Cortex of kidney (tissue), 1 donor: ENCODE measurements at places on chromosomes 11 and 22.

DNA sequence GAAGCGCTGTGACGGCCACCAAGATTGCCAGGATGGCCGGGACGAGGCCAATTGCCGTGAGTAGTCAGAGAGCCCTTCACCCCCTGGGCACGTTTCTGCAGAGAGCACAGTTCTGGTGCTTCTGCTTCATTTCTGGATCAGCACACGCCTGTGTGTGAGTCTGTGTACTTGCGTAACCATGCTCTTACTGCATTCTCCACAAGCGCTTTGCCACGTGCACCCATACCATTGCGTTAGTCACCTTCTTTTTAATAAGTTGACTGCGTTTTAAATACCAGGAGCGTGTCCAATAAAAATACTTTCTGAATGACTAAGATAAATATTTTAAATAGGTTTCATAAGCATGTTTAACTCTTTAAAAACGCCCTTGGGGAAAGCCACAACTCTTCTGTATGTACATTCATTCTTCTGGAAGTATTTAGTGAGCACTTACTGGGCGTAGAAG lies 143.0 kb upstream of the SORL1-AS1 start:
- DNase-seq, result no peak

DNA sequence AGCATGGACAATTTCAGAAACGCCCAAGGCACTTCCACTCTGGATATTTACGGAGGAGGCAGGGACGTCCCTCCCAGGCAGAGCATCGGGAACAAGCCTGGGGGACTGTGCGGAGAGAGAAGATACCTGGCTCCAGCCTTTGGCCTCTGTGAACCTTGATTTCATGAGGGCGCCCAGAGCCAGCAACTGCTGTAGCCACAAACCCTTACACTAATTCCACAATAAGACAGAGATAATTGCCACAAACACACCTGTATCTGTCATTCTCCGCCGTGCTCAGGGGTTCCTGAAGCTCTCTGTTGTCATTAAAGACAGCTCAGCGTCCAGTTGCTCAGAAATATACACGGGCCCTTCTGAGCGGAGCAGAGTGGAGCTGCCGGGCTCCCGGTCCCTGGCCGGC lies 1292.1 kb downstream of the TBC1D22A start:
- DNase-seq, result no peak

DNA sequence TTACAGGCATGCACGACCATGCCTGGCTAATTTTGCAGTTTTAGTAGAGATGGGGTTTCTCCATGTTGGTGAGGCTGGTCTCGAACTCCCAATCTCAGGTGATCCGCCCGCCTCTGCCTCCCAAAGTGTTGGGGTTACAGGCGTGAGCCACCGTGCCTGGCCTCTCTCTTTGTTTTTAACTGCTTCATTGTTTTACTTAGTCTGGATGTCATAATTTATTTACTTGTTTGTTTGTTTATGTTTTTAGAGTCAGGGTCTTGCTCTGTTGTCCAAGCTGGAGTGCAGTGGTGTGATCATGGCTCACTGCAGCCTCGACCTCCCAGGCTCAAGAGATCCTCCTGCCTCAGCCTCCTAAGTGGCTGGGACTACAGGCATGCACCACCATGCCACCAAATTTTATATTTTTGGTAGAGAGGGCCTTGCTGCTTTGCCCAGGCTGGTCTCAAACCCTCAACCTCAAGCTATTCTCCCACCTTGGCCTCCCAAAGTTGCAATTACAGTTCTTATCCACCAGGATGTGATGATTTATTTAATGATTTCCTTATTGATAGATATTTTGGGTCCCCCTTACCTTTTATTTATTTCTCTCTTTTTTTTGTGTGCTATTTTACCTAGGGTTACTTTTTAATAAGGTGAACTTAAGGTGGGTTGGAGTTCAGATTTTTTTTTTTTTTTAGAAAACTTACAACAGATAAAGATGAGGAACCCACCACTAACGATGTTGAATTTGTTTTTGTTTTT lies 52.6 kb upstream of the ADA2 start:
- DNase-seq, result no peak

GRCh38 chr11:25844811-25845210 lies 487.1 kb upstream of the ANO3 start:
- DNase-seq, result no peak

GRCh38 chr22:43887391-43887790 lies 4.4 kb downstream of the PNPLA5 start:
- no peak for DNase-seq

- DNase-seq, result no peak
These were observed 476.4 kb downstream of the INSC start for GRCh38 chr11:15591112-15591537.

GRCh38 chr11:50075856-50076255 lies 43.2 kb downstream of the OR4C45 start:
- DNase-seq, result no peak

- DNase-seq, result no peak
These were observed 780.9 kb downstream of the BRD1 start for GRCh38 chr22:49046546-49047361.

- no peak for DNase-seq
These were observed 821 bp downstream of the CELF1 start for GRCh38 chr11:47552056-47552565.

DNA sequence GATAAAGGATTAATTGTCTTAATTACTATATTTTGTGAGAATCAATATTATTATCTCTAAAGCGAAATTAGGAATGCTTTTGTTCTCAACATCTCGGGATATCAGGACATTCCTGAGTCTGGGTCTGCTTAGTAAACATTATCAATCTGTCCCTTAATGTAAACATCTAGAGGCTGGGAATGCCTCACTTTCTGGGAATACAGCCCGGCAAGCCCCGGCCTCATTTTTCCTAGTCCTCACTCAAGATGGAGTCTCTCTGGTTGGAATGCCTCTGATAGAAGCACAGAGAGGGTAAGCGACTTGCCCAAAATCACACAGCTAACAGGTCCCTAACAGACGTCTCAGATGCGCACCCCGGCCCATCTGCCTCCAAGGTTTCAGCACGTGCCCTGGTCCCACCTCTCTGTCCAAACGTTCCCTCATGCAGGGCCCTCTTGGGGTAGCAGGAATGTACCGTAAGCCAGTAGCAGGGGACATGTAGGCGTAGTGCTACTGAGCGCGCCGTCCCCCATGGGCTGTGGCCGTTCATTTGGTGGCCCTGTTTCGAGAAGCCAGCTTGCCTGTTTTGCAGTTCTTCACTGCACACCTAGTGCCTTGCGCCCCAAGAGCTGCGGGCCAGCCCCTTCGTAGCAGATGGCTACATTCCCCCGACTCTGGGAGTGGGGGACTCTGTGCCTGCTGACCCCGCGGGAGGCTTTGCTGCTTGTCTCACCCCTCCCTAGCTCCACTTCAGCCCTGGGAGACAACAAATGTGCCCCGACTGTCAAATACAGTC lies 62.2 kb upstream of the FADD start:
- DNase-seq, result no peak

DNA sequence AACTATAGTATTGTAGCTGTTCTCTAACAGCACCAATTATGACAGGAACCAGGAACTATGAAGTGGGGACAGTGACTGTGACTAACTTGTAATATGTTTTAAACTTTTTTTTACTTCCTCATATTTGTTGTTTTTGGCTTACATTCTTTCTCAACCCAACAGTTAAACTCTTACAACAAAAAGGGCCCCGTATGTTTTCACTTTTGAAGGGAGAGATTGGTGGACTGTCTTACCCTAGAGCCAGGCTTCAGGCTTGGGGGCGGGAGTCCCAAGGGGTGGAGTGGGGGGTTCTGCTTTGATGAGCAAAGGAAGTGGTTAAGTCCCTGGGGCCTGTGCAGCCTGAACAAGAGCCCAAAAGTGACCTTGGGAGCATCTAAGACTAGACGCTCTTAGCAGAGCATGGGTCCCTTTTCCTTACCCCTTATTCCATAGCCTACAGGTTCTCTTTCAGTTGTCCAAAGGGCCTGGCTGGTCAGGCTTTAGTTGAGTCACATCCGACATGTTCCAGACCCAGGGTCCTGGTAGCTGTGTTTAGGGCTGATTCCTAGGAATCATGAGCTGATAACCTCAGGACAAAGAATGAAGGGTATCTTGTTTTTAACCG lies 38.8 kb downstream of the STIM1 start:
- DNase-seq, result no peak

GRCh38 chr11:117857734-117858414 lies 18.6 kb downstream of the FXYD6 start:
- no peak for DNase-seq

DNA sequence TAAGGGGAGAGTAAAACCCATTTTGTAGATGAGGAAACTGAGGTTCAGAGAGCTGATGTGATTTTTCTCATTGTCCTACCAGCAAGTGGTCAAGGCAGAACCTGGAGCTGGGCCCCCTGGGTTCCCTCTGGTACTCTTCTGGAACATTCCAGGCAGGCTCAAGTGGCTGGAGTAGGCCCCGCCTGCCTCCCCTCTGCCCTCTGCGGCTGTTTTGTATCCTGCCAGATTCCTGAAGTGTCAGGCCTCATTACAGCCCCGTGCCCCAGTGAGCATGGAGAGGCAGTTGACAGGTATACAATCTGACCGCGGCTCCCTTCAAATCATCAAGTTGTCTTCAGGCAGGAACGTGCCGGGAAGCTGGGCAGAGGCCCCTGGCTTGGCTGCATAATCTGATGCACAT lies 94.6 kb upstream of the CD82 start:
- DNase-seq, result no peak

- DNase-seq, result no peak
These were observed 101.9 kb downstream of the MRTFA start for GRCh38 chr22:40534379-40535188.

GRCh38 chr11:72681226-72682153 lies 7.3 kb upstream of the PDE2A start:
- DNase-seq, result no peak

DNA sequence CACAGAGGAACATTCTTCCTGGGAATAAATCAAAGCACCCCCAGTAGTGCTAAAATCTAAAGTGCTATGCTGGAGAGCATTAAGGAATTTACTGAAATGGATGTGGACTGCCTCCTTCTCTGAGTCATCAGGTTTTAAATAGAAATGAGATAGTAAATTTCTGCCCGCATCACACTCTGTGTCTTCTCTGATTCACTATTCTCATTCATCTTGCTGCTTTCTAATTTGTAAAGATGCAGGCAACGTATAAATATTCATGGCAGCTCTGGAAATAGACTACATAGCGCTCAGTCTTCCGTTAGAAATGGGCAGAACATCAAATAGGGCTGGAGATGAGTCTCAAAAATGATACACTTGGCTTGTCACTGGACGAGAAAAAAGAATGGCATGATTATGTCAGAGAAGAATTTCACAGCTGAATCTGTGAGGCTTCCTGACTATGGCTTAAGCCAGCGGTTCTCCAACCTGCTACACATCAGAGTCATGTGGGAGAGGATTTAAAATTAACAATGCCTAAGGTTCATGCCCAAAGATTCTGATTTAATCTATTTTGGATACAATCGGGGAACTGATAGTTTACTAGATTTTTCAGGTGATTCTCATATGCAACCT lies 178.2 kb downstream of the LRRC4C start:
- no peak for DNase-seq

GRCh38 chr11:66637557-66638176 lies 836 bp upstream of the RBM4 start:
- DNase-seq, result no peak

GRCh38 chr22:50190182-50190940 lies 4.6 kb downstream of the TRABD start:
- DNase-seq, result no peak

DNA sequence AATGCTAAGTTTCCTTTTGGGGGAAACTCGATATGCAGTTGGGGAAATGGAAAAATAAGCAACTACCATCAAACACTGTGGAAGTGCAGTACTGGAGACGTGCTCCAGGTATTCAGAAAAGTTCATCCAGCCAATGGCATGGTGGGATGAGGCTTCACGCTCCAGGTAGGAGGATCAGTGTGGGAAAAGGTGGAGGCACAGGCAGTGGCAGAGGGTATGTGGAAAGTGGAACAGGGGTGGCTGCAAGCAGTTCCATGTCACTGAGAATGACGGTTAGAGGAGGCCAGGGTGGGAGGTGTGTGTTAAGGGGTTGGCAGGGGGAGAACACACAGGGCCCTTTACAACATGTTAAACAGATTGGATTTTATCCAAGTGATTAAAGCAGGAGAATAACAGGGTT lies 105.1 kb upstream of the NCAM1 start:
- no peak for DNase-seq

- DNase-seq, result no peak
These were observed 30.8 kb downstream of the BLID start for GRCh38 chr11:122085264-122085663.

GRCh38 chr11:110125632-110126031 lies 32.4 kb downstream of the ZC3H12C start:
- no peak for DNase-seq

GRCh38 chr11:18203723-18204122 lies 31.1 kb downstream of the MRGPRX4 start:
- DNase-seq, result no peak
